Stimulated activated CD8-positive, alpha-beta memory T cell treated with anti-CD3 and anti-CD28 coated beads, Interleukin-2, amount 100 ng/mL, for 48 hours (primary cell): ENCODE measurements at places on chromosomes 7 and 10.

DNA sequence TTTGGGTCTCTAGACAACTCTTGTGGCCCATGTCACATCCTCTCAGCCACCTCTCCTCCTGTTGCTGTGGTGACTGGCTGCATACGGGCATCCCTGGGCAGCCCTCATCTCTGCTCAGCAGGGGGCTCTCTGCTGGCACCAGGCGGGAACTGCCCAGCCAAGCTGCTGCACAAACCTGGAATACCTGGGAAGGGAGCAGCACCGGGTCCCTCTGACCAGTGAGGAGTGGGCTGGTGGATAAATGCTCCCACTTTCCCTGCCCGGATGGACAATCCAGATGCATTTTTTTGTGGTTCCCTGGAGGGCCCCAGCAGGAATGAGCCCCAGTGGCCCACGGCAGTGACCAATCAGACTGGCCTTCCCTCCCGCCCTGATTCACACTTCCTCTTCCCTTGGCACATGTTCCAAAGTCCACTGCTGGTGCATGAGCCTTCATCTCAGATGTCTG is 21.9 kb downstream of the GRID1 start:
- DNase-seq: no peak

DNA sequence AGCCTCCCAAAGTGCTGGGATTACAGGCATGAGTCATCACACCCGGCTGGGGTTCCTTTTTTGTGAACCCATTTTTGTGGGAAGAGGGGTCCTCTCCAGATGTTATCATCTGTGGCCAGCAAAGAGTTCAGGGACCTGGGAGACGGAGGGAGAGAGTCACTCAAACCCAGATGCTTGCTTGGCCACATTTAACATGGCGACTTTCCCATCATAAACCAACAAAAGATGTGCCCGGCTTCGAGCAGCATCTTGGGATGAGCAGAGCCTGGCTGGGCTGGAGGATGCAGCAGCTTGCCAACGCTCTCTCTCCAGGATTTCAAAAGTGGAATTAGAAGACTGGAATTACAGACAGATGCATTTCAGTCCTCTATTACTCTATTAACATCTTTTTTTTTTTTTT is 19.1 kb upstream of the HABP2 start:
- no peak for DNase-seq

DNA sequence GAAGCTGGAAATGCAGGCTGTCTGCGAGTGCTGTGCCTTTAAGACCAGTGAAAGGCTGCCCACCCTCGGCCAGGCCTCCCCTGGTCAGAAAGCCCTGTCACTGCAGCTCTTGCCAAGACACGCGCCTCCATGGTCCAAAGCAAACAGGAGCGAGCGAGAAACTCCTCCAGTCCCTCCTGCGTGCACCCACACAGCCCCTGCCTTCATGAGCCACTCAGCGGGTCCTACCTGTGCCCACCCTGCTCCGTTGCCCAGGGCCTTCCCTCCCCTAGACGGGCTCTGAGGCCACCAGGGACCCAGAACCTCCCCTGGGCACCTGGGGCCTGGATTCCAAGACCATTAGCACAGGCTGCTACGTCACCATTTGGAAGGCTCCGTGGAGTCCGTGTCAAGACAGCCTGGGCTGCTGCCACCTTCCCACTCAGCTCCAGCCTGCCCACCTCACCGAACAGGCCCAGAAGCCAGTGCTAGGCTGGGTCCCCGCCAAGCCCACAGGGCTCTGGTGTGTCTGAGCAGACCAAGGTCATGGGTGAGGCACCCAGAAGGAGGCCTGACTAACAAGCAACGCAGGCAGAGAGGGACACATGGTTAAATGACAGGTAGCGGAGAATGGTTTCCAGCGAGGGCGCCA is 144.5 kb downstream of the NEURL1 start:
- DNase-seq: no peak

- DNase-seq: no peak
Observed at GRCh38 chr7:31950091-31950755, 120.0 kb downstream of the PDE1C start.

- no peak for DNase-seq
Observed at GRCh38 chr10:71873582-71874211, 22.6 kb upstream of the PSAP start.

DNA sequence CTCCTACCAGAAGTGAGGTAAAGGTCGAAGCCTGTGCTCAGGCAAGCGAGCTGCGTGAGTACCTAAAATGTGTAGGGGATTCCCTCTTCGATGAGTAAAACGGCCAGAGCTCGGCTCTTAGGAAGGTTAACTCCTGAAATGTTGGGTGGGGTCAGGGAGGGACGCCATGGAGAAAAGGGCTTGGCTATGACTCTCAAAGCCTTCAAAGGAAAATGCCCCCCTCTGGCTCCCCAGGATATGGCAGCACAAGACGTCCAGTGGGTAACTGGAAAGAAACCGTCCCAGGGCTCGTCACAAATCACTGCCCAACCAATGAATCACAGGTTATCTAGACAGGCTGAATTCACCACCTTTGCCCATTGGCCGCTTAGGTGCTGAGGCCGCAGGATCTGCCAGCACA is 58.0 kb downstream of the CALML3 start:
- DNase-seq: no peak

DNA sequence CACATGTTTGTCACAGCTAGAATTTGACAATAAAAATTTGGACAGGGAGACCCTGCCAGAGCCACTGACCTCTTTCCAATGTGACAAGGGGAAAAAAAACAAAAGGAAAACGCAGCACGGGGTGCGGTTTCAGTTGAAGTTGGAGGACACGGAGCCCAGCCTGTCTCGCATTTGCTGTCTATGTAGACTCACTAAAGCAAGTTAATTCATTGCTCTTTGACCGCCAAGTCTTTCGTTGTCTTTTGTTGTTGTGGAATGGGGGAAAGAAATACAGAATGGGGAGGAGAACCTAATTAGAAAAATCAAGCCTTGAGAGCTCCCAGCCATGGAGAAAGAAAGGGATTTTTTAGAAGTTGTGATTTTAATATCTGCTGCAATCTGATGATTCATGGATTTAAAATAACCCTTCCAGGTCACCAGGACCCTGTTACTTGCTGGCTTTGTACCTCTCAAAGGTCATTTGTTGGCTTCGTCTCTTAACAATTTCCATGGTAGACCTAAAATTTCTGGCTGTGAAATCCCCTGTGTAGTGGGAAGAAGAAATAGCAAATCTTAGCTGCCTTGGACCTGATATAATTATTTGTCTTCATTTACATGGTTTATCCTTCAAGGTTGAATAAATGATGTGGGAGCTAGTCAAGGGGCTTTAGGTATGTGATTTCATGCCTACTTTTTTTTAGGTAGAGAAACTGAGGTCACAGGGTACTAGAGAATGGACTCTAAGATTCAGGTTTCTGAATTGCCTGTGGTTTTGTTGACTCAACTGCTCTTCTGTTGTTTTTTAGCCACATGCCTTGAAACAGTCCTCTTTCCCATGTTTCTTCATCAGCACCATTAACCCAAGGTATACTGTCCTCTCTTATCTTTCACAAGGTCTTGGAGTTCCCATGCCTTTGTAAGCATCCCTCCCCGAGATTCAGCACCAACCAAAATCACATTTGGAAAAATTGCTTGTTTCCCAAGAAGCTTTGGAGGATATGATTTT is 78.7 kb downstream of the TCF7L2 start:
- no peak for DNase-seq

DNA sequence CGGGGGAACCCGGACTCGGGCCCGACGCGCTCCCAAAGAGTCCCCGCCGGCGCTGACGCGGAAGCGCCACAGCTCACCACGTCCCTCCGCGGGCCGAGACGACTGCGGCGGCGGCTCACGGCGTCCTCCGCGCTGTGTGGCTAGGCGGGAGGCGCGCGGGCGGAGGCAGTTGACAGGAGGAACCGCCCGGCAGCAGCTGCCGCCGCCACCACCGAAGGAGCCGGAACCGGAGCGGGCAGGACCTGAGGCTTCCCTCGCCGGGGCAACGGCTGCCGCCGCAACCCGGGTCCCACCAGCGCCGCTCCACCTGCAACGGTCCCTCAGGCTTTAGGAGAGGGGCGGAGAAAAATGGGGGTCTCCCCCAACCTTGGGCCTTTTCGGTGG is 334 bp downstream of the ZNF800 start:
- peak; percentile 46 for DNase-seq

- no peak for DNase-seq
Observed at GRCh38 chr7:37356911-37357636, 91.6 kb downstream of the ELMO1 start.

DNA sequence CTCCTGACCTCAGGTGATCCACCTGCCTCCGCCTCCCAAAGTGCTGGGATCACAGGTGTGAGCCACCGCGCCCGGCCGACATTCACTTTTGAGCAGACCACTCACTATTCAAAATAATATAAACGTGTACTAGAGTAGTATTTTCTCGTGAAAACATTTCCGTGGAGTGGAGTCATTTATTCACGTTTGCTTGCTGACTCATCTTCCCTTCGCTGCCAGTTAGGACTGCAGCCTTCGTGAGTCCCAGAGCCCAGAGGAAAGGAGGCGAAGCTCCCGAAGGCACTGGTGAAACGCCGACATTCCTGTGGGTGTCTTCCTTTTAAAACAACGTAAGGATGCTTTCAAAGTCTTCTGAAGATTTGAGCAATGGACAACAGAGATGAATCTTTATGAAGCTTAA is 10.9 kb upstream of the INPP5A start:
- DNase-seq: no peak

- DNase-seq: no peak
Observed at GRCh38 chr10:84344526-84344925, 16.1 kb downstream of the CCSER2 start.

DNA sequence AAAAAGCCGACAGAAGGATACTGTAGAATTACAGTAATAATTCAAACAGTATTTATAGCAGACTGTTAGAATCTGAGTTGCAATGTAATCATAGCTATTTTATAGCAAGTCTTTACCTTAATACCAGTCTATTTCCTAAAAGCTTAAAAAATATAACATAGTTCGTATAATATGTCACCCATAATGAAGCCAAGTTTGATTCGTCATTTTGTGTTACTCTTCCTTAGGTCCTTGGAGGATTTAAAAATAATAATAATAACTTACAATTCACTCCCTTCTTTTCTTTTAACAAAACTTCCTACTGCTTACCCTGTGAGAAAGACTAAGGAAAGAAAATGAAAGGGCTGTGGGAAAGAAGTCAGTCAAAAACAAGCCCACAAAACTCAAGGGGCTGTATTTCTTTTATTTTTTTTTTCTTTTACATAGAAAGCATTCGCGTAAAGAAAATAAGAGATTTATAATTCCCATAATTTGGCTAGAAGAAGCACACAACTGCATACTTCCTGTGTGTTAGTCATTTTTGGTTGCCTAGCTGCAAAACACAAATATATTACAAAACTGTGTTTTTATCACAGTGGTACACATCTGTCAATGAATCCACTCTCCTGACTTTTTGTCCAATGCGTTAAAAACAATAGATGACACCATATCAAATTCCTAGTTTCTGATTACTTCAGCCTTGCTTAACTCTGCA is 187.2 kb upstream of the CELF2 start:
- no peak for DNase-seq

DNA sequence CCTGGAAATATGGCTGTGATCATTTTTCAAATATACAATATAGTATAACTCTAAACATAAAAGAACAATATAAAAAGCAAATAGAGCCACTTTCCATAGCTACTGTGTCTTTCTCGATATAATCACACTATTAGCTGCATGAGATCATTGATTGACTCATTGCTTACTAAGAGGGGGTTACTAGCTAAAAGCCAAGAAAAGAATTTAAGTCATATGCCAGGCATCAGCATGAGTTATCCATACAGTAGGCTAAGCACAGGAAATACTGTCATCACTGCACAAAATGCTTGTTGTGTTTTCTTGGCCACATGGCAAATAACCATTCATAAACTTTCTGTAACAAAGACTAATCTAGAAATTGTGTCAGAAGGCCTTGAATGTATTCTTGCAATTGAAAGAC is 18.8 kb upstream of the ABCB5 start:
- no peak for DNase-seq
